Activated CD8-positive, alpha-beta memory T cell treated with anti-CD3 and anti-CD28 coated beads for 1 hour (primary cell): ENCODE measurements at places on chromosomes 2 and 18.

DNA sequence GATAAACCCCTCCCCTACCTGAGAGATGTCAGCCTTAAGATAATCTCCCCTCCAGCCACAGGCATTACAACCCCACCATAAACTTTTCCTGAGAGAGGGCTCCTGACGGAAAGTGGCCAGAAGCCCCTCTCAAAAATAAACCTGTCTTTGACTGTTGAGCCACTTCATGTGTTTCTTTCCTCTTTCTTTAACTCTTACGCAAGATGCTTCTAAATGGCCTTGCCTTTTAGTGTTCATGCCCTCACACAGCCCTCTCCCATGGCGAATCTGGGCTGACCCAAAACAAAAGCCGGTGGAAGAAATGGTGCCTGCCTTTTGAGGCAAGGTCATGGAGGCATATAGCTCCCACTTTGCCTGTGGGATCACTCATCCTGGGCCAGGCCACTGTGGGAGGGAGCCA is 54.4 kb downstream of the NAPG start:
- DNase-seq: no peak

DNA sequence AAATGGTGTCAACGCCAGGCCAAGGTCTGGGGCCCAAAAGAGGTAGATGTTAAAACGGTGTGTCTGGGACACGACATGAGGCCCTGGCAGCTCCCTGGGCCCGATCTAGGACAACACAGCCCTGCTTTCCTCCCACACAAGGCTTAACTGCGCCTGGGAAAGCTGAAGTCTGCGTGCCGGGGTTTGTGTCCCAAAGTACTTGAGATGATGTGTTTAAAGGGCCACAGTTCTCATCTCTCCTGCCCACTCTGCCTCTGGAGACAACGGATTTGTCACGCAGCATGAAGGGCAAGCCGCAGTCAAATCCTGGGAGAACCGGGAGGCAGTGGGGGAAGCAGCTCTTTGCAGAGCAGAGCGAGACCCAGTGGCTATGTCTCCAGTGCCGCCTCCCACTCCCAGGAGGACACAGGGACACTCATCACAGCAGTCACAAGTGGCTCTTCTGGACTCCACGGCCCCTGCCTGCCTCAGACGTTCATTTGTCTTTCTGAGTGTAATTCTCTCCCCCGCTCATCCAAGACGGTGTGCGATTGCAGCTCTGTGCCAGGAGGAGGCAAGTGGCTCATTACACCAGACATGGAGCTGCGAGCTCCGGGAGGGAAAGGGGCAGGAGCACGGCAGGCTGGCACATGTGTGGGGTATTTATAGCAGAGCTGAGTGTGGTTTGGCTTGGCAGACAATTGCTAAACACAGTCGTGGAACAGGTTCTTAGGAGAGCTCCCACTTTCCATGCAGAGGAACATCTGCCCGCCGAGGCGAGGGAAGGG is 57.7 kb upstream of the SEMA4C start:
- no peak for DNase-seq

DNA sequence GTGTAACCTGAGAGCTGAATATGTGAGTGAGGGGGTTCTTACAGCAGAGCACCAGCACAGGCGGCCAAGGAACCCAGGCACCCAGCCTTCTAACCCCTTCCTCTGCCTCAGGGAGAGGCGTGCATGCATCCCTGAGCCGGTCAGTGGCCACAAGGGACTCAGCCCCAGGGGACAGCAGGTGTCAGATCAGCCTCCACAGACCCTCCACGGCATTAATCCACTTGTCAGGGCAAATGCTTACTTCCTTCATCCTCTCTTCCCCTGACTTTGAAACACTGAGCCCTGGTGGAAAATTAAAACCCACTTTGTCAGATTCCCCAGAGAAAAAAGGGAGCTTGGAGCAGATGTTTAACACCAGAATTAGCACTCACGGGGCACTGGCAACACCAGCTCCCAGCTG is 60.5 kb upstream of the SMAD2 start:
- DNase-seq: no peak

DNA sequence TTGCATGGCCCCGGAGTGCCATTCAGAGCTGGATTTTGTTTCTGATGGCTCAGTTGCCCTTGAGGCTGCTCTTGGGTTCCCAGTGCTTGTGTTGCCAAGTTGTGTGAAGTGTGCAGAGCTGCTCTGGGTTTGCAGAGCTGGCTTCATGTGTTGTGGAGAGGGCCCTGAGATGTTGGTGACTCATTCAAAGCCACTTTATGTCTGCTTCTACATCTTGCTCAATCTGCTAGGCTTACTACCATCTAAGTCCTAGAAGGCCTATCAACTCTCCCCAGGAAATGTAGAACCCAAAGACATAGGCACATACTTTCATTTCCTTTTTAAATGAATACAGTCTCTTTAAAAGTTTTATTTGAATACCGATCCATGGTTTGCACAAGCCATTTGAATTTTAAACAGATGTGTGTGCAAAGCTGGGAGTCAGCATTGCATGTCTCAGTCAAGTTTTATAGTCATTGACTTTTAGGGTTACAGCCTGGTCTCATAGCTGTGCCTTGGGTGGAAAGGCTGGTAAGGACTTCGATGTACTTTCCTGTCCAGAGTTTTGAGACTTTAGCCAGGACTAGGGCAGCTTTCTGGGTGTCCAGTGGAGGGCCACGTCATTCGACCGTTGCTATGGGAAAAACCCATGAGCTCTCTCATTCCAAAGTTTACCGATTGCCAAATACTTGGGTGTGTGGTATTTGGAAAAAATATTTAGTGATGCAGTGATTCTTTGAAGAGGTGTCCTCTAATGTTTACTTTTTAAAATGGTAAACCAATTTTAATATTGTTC is 105.0 kb downstream of the LTBP1 start:
- DNase-seq: no peak

GRCh38 chr2:68195096-68195495 is 37.4 kb downstream of the PNO1 start:
- DNase-seq: no peak

GRCh38 chr2:160816916-160817499 is 323.4 kb upstream of the RBMS1 start:
- DNase-seq: no peak

DNA sequence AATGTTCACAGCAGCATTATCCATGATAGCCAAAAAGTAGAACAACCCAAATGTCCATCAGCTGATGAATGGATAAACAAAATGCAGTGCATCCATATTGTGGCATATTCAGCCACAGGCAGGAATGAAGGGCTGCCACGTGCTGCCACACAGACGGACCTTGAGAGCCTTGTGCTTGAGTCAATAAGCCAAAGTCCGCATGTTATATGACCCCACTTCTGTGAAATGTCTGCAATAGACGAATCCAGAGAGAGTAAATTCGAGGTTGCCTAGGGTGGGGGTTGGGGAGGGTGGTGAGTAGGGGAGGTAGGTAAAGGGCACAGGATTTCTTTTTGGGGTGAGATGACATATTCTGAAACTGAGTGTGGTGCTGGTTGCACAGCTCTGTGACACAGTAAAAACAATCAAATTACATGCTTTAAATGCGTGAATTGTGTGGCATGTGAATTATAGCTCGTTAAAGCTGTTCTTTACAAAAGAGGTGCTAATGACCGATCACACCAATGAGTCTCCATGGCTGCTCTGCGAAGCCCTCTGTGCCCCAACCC is 38.9 kb upstream of the LDLRAD4 start:
- no peak for DNase-seq

GRCh38 chr18:75551071-75551470 is 123.6 kb upstream of the SMIM21 start:
- no peak for DNase-seq

DNA sequence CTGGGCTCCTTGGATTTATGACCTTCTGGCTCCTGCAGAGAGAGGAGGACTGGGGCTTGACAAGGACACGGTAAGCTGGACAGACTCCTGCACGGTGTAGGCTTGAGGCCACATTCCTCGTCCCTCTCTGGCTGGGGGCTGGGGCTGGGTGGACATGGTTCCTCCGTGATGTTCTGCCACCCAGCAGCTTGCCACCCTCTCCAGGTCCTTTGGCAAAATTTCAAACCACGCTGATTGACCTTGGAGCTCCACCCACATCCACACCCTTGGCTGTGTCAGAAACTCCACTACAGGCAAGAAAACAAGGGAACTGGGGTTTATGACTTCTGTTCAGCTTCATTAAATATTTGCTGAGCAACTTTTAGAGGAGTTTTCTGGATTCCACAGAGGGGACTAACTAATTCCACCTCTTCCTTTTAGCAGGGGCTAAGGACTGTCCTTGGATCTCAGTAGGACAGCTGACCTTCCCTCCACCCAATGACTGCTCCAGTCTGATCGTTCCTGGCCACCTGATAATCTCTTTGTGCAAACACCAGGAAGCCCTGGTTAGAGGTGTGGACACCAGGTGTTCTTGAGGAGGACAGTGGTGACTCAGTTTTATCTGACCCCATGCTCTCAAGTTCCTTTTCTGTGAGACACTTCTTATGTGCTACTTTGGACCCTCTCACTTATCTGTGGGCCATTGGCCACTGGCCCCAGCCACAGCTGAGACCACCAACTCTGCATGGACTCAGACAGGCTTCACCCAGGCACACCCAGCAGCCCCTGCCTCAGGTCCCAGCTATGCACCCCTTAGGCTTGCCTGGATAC is 29.3 kb downstream of the GPR55 start:
- DNase-seq: no peak

- DNase-seq: no peak
Measured at GRCh38 chr2:191739194-191739593, 61.3 kb downstream of the NABP1 start.
